HFFc6 (cell line): ENCODE measurements at places on chromosomes 4 and X. TPM values are rescaled to one million over a fixed set of nuclear protein-coding genes. Genes with fewer than 3 reads are reported as not detected.
A peak's percentile ranks its signal among the peaks of the same experiment; 100 is the strongest.

The MAGEB1 gene
- not detected in 3 replicates for total RNA-seq

DNA sequence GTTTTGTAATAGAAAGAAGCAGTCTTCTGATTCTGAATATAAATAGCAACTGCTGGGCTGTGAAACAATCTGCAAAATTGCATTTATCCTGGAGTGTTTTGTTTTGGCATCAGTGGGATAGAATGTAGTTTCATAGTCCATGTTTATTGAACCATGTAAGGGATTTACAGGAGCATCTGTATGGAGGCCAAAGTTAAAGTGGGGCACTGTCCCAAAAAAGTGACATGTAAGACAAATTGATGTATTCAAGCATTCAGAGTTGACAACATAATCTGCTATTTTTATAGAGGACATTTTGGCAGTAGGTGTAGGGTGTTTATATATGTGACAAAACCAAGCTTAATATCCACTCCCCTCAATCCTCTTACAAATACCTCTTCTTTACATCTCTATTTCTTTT is 200.5 kb upstream of the ANK2 start:
- DNase-seq, result no peak

GRCh38 chrX:110671068-110671803 is 124.4 kb downstream of the CHRDL1 start:
- DNase-seq, result peak; percentile 1

GRCh38 chr4:46254788-46255187 is 130.9 kb upstream of the GABRG1 start:
- DNase-seq, result no peak

GRCh38 chr4:133865612-133866327 is 335.8 kb downstream of the PABPC4L start:
- peak; percentile 93 for DNase-seq
